ENCODE measurements at places on chromosomes 6 and 20.

- DNase-seq = no peak
Observed at GRCh38 chr6:86775893-86776292, 161.4 kb upstream of the HTR1E start.

DNA sequence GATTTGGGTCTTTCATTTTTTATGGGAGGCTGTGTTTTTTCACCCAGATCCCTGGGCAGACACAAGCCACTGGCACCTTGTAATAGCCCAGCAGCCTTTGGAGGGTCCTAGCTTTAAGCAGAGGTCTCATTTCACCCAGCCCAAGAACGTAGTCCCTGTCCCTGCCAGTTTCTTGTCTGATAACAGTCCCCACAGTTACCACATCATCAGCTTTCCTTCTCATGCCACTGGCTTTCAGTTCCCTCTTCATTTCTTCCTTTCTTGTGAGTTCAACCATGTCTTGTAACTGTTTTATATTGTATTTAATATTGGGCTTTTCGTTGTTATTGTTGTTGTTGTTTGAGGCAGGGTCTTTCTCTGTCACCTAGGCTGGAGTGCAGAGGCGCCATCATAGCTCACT is 10.6 kb downstream of the PNPLA1 start:
- DNase-seq = no peak

DNA sequence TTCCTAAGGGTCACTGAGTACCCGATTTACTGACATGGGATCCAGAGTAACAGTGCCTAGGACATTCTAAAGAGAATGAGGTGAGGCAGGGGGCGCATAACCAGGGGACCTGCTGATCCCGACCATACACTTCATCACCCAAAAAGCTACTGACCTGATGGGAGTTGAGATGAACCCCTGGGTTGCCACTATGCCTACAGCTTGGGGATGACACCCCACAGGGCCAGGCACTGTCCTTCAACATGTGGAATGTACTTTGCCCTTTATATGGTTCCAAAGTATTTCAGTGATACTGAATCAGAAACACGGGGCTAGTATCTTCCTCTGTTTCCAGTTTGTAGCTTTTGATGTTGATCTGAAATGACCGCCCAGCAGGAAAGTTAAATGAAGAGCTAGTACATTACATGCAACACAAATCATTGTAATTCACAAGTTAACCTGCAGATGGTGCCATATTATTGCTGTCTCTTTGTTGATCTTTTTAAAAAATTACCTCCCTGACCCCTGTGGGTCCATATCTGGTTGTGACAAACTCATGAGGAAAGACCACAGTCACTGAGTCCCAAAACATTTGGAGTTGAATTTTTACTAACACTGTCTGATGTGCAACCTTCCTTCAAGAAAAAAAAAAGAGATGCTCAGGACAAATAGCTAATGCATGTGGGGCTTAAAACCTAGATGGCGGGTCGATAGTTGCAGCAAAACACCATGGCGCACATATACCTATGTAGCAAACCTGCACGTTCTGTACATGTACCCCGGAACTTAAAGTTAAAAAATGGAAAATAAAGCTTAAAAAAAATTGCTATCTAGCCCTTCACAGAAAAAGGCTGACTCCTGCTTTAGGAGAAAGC is 42.7 kb upstream of the GCNT2 start:
- DNase-seq = peak; percentile 68

GRCh38 chr6:95599706-95600105 is 22.4 kb downstream of the MANEA start:
- DNase-seq = no peak

DNA sequence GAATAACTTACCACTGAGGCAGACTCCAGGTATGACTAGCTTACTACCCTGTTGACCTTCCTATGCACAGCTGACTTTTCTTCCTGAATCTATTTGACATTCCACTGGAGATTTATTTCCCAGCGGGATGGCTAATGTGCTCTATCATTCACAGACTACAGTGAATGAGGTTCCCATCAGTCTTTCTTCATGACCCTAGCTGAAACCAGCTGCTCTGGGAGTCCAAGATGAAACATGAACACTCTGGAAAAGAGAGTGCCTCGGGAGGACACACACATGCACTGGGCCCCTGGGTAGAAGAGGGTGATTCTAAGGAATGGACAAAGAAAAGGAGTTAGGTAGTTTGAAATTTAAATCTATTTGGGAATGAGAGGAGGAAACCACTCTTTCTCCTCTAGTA is 82.6 kb upstream of the DST start:
- no peak for DNase-seq

DNA sequence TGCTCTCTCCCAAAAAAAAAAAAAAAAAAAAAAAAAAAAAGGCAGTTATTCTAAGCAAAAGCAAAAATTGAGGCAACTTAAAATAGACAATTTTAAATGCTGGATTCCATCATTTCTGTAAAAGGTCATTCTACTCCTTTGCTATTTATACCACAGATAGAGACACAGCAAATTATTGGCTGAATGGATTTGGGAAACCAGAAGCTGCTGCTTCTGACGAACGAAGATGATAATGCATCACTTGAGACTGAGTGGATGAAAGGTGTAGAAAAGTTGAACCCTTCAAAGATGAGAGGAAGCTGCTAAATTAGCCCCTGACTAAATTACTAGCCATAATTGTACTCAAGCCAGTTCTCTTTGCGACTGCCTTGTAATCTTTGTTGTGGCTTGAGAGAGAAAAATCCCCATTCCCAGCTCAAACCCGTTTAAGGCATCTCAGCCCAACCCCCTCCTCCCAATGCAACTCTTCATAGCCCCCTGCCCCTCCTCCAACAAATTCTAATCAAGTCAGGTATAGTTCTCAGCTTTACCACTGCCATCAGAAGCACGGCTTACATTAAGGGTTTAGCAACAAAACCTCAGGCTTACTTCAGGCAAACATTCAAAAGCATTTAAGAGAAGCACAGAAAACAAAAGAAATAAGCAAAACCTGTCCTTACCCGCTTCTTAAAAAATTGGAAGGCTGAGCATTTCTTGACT is 1.0 kb downstream of the SGK1 start:
- no peak for DNase-seq

GRCh38 chr6:70849348-70850069 is 107.4 kb downstream of the B3GAT2 start:
- DNase-seq = no peak

GRCh38 chr6:105272786-105273185 is 93.0 kb upstream of the POPDC3 start:
- peak; percentile 44 for DNase-seq

- no peak for DNase-seq
Observed at GRCh38 chr20:46311719-46312074, 3.4 kb upstream of the CDH22 start.

GRCh38 chr6:82607998-82608725 is 244.5 kb downstream of the TPBG start:
- no peak for DNase-seq

DNA sequence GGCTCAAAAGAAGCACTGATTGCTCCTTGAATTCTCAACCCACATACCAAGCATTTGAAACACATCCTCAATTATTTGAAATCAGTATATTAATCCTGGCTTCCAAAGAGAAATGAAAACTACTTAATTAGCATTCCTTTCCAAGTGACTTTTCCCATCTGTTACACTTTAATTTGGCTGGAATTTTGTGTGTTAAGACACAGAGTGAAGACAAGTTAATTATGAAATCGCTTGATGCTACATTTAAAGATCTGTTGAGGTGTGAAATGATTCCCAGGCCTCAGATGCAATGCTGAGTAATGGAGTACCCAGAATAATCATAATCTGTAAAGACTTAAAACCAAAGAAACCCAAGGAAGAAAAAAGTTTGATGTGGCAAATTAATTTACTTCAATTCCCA is 241.4 kb downstream of the ADGB start:
- DNase-seq = no peak

- DNase-seq = no peak
Observed at GRCh38 chr6:118309337-118310093, 238.6 kb upstream of the PLN start.

- no peak for DNase-seq
Observed at GRCh38 chr20:49288784-49289696, 11.2 kb upstream of the ZNFX1 start.

GRCh38 chr6:68756454-68757375 is 121.6 kb downstream of the ADGRB3 start:
- DNase-seq = no peak

- DNase-seq = no peak
Observed at GRCh38 chr6:119523556-119523955, 174.0 kb upstream of the MAN1A1 start.

DNA sequence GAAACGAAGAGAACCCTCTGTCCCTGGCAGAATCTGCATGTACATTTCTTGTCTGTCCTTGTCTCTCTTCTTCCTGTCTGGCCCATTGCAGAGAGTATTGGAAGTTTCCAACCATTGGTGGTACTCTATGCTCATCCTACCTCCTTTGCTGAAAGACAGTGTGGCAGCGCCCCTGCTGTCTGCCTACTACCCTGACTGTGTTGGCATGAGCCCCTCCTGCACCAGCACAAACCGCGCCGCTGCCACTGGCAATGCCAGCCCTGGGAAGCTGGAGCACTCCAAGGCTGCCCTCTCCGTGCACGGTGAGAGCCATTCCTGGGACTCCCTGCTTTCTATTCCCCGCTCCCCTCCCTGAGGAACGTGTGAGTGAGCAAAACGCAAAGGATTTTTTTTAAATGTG is 32.5 kb downstream of the KDM1B start:
- no peak for DNase-seq

DNA sequence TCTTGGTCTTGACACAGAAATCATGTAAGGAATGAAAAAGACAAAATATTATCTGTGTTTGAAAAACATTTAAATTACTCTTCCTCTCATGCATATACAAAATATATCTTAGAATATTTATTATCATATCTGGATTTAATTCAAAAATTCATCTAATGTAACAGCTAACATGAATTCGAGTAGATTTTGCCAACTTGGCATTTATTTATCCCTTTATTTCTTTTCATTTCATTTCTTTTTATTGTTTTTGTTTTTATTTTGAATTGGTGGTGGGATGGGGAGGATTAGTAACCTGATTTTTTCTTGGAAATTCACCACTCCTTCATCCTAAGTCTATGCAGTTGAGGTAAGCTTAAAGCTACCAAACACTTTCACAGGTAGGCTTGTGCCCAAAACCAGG is 508.7 kb downstream of the EPHA7 start:
- DNase-seq = no peak

- no peak for DNase-seq
Observed at GRCh38 chr6:470901-471448, 79.4 kb downstream of the IRF4 start.

DNA sequence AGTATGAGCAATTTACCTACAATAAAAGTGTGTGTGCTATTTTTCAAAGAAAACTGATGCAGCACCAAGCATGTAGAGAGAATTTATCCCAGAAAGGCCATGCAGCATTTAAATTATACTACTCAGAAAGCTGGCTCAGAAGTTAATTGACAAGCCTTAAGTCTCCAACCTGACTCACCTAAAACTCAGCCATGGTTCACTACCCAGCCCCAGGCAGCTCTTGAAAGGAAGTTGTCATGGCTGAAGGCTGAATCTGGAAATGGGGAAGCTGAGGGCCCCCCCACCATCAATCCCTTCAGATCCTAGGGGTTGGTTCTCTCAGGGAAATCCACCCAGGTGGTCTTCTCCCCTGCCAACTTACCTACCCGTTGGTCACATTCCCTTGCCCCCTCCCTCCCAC is 19.7 kb downstream of the PPIL6 start:
- DNase-seq = no peak

GRCh38 chr20:49690899-49691620 is 22.6 kb downstream of the B4GALT5 start:
- no peak for DNase-seq

DNA sequence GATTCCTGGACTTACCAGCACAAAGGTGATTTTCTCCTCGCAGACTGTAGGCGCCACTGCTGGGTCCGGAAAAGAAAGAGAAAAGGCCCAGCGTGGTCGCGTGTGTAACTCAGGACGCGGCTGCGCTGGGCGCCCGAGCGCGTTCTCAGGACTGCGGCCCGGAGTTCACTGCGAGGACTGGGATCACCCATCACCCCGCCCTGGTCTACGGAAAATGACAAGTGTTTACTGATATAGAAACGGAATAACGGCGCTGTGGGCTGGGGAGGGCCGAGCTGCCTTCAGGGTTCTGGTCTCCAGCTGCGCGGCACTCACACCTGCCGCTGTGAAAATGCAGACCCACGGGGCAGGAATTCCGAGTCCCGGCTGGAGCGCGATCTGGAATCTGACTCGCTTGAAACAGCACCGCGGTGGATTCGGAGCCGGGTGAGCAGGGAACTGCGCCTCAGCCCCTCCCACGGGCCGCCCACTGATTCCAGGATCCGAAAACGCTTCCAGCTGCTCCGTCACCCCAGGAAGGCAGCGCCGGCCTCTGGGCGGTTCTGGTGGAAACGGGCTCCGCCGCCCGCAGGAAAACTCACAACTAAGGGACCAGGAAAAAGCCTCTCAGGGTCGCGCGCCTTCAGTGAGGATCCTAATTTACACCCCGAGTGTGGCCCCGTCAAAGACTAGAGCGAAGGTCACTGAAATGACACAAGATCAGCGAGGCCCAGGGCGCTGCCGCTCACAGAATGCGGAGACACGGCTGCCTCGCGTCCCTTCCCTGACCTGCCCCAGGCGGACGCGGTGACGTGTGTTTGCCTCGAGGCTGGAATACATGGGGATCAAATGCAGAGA is 34.5 kb downstream of the HLA-A start:
- peak; percentile 60 for DNase-seq

- DNase-seq = peak; percentile 11
Observed at GRCh38 chr6:26660000-26660361, 435 bp upstream of the ZNF322 start.

DNA sequence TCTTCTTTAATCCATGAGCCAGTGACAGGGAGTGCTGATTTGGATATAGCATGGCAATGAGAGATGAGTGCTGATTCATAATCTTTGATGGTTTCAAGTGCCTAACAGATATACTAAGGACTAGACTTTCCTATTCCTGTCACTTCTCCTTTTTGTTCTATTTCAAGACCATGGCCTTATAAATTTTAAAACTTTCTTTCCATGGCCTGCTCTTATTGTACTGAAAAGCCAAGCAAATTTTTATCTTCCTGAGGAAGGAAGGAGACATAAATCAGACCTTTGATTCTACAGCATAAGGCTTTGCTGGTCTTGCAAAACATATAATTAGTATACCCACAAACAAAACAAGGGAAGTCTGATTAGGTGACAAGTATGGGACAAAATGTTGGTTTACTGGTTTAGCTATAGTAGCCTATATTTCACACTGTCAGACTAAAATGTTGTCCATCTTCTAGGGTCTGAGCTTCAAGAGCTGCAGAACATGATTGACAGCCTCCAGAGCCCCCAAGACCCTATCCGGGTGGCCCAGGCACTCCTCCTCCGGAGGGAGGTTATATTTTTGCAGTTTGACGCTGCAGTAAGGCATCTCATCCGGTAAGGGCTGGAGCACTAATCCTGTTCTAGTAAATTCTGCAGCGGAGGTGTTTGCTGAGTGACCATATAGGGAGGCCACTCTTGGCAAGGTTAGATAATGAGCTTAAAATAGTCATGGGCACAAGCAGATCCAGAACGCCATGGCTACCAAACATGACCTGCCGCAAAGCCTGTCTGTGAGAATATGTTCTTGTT is 82.3 kb downstream of the CD164 start:
- no peak for DNase-seq
